ENCODE measurements at places on chromosomes 4 and X.

GRCh38 chrX:124719060-124719459, 372.7 kb downstream of the SH2D1A start:
- DNase-seq = no peak

DNA sequence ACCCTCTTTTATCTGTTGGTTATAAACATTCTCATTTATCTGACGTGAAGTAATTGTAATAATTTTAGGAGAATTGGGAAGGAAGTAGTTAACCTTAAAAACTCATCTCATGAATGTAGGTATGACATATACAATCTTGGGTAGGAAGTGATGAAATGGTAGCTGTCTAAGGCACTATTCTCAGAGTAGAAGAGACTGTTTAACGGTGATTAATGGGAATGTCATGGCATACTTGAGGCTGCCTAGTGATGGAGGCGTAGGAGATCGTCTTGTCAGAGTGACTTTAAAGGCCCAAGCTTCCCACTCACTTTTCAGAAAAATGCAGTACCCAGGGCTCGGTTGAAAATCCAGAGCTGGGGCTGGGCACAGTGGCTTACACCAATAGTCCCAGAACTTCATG, 19.4 kb upstream of the AGA start:
- no peak for DNase-seq

GRCh38 chr4:139866276-139866962, 200.8 kb downstream of the MGST2 start:
- DNase-seq = no peak

- no peak for DNase-seq
Observed at GRCh38 chrX:22520128-22520828, 247.6 kb downstream of the CBLL2 start.

- no peak for DNase-seq
Observed at GRCh38 chrX:41912923-41913322, 10.4 kb downstream of the CASK start.
